AG04450 (cell line): ENCODE measurements at places on chromosomes 12 and 14.

DNA sequence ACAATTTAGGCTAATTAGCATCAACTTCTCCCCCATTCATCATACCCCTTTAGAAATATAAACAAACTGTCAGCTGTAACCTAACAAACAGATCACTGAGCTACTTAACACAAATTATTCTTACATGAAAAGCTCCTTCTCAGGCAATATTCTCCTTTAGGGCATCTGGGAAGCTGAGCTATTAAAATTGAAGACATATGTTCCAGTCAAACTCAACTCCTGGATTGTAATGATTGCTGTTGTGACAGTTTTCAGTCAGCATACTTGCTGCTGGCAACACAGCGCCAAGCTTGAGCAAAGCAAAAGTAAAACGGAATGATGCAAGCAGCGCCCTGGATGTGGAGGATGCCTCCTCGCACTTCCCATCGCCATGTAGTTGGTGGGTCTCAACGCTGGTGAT lies 82.4 kb downstream of the SLC25A21 start:
- no peak for DNase-seq

- no peak for DNase-seq
Measured at GRCh38 chr14:22887990-22888378, 5.0 kb downstream of the REM2 start.

- DNase-seq = no peak
Measured at GRCh38 chr12:26252946-26253345, 57.6 kb downstream of the SSPN start.

GRCh38 chr12:27762757-27763156 lies 17.3 kb upstream of the KLHL42 start:
- DNase-seq = no peak

DNA sequence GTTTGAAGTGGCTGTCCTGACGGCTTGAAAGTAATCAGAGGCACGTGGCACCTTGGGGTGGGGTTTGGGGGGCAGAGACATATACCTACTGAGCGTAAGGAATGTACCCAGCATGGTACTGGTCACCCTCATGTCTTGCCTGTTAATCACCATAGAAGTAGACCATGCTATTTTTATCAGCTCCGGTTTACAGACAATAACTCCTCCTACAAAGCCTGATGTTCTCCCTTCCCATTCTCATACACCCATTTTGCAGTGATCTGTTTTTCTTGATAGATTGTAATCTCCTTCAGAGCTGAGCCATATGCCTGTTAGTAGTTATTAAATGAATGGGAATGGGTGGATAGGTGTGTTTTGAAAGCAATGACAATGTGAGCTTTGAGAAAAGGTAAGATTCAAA lies 10.5 kb downstream of the EVL start:
- no peak for DNase-seq

GRCh38 chr12:5455045-5455444 lies 23.1 kb downstream of the NTF3 start:
- DNase-seq = no peak

DNA sequence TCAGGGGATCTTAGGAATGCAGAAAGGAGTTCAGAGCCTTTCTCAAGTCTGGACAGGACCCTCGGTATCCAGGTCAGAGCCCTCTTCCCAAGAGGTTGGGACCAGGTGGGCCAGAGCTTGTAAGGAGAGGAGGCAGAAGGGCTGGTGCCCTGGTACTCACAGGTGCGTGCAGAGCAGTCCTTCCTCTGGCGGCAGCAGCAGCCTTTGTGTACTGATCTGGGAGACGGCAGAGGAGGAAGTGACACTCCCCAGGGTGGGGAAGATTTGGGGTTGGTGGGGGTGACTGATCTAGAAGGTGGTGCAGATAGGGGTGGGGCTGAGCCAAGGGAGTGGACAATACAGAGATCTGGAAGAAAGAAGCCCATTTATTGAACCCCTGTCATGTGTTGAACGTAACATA lies at the start of gene ITGB7:
Gene ITGB7, minus strand, starts transcription at position 210 of the 400 bp plus-strand sequence. CDS start 6,808 bp downstream, outside the sequence.
- DNase-seq = no peak

GRCh38 chr12:48109424-48109823 lies 3.5 kb upstream of the SENP1 start:
- no peak for DNase-seq

DNA sequence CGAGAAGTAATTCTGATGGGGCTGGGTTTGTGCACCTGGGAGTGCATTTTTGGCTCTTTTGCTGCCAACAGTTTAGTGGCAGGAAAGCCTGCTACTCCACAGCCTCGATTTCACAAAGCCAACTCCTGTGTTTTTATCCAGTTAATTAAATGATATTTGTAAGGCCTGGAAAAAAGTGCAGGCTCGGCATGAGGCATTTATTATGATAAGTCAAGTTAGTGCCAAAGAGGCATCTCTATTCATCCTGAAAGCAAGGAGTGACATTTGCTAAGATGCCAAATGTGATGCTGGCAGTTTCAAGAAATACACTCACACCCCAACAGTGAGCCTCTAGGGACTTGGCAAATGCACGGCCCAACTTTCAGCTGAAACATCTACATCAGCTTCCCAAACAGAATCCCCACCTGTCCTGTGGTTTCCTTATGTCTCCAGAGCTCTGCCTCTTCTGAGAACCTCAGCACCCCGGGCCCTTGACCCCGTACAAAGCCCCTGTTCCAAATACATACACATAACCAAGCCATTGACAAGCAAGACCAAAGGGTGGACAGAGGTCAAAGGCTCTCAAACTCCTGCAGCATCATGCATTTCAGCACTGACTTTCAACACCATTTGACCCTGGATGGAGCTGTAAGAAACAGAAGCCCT lies 955.1 kb upstream of the TMEM132C start:
- no peak for DNase-seq

DNA sequence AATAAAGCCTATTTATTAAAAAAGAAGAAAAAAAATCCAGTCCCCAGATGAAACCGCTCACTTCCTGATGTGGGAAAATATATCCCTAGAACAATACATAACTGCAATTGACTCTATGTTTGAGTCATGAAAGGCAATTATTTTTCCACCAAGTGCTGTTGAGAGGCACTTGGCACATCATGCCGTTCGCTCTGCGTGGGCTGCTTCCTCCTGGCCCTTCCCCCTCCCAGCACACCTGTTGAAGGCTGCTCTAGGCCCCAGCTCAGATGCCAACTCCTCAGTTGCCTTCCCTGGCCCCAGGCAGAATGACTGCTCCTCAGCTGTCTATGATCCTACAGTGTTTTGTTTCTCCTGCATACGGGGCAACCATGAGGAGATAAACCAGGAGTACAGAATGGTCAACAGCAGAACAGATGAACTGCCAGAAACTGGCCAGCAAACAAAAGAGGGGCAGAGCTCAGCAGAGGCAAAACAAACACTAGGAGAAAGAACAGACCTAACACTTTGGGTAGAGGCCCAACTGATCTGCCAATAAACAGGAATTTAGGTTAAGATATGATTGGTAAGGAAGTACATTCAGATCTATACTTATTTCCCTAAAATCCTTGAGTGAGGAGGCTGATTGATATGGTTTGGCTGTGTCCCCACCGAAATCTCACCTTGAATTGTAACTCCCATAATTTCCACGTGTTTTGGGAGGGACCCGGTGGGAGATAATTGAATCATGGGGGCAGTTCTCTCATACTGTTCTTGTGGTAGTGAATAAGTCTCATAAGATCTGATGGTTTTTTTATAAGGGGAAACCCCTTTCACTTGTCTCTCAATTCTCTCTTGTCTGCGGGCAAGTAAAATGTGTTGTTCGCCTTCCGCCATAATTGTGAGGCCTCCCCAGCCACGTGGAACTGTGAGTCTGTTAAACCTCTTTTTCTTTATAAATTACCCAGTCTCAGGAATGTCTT lies 58.6 kb downstream of the SLC38A1 start:
- no peak for DNase-seq

DNA sequence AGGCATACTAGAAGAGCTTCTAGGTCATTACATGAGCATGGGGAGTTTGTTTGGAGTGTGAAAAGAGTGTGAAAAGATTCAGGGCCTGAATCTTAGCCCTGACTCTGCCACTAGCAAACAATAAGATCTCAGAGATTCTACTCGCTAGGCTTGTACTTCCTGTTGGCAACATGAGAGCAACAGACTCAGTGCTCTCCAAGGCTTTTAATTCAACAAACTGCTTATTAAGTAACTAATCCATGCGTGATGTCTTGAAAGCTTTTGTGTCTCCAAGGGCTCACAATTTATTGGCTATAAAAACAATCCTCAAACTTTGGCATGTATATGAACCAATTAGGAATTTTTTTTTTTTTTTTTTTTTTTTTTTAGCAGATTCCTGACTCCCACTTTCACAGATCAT lies 105.1 kb downstream of the STXBP6 start:
- no peak for DNase-seq

GRCh38 chr14:100295376-100296105 lies 10.7 kb downstream of the SLC25A29 start:
- DNase-seq = no peak

DNA sequence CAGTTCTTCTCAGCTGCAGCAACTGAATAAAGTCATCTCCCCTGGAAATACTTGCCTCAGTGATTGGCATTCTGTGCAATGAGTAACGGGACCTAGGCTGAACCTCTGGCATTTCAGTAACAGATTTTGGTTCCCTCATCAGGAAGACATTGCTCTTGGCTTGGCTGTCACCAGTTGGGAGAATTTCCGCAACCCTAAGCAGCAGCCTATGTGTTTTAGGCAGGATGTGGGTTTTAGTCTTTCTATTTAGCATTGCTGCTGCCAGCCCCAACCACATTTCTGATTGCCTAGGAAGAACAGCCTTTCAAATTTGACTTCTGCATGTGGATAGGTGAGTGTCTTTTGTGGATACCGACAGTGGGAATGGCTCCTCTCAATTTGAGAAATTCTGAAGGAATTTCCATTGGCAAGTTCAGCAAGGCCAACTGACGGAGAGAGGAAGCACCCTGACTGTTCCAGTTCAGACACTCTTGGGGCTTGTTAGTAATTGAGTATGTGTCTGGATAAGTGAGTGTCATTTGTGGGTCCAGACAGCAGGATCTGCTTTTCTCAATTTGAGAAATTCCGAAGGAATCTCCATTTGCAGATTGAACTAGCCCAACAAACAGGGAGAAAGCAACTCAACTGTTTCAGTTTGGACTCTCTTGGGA lies 19.0 kb upstream of the CLEC2A start:
- DNase-seq = no peak

DNA sequence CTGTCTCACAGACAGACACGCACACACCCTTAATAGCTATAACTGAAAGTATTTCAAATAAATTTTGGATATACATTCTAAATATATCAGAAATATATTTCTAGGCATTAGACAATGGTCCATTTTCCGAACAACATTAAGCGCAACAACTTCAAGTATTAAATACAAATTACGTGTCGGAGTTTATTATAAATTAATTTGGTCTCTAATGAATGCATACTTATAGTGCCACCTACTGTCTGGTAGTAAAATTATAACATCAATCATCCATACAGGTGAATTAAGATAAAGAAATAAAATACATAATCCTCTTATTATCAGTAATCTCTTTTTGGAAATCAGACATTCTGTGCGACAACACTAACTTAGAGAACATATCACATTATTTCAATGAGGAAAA lies 27.2 kb upstream of the CMAS start:
- DNase-seq = no peak

DNA sequence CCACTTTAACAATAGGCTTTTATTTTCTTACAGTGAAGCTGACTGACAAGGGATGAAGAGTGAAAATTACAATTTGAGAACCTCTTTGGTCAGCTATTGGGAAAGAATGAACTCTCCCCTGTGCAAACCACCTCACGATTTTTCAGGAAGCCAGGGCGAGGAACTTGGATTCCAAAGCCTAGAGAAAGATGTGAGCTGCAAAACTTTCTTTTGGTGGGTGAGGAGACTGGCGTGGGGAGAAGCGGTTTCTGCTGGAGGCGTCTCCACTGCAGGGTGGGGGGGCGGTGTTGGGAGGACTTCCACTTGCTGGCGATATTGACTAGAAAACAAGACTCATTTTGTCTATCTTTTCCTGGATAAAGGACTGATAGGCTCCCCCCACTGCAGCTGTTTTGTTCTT lies 59.3 kb upstream of the VRK1 start:
- DNase-seq = no peak

DNA sequence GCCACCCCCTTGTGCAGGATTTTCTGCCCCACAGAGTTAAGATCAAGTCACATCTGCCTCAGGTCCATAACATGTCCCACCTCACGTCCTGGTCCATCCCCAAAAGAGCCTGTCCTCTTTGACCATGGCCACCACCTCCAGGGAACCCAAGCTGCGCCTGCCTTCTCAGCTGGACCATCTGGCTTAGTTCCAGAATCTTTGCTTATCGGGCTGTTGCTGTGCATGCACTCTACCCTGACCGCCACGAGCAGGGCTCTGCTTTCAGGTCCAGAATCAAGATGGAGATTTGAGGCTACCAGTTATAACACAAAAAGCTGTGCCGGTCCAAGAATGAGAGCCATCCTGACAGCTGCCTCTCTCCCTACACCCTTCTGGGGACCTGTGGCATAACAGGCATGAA lies 326.7 kb downstream of the DPF3 start:
- no peak for DNase-seq

GRCh38 chr14:28831126-28831525 lies 64.5 kb downstream of the FOXG1 start:
- no peak for DNase-seq

GRCh38 chr12:53219956-53220693 lies 11.9 kb downstream of the RARG start:
- DNase-seq = no peak

- DNase-seq = no peak
Measured at GRCh38 chr12:47650469-47650868, 55.4 kb downstream of the RPAP3 start.

GRCh38 chr14:72061718-72062117 lies 129.5 kb downstream of the RGS6 start:
- no peak for DNase-seq

- DNase-seq = no peak
Measured at GRCh38 chr14:84807673-84808072, 722.3 kb upstream of the FLRT2 start.

DNA sequence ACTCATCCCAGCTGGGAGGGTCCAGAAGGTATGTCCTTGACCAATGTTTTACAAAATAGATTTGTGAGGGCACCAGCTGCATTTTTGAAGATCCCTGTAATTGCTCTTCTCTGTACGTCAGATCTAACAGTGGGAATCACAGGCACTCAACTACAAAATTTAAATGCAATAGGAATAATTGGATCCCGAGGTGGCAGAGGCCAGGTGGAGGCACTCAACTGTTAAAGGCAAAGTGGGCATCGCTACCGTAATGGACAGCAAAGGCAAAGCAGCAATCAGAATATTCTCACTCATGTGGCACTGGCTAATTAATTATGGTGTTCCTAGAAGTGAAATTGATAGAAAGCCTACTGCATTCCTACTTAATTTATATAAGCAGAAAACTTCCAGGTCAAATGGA lies 27.9 kb upstream of the PSMC1 start:
- DNase-seq = no peak

DNA sequence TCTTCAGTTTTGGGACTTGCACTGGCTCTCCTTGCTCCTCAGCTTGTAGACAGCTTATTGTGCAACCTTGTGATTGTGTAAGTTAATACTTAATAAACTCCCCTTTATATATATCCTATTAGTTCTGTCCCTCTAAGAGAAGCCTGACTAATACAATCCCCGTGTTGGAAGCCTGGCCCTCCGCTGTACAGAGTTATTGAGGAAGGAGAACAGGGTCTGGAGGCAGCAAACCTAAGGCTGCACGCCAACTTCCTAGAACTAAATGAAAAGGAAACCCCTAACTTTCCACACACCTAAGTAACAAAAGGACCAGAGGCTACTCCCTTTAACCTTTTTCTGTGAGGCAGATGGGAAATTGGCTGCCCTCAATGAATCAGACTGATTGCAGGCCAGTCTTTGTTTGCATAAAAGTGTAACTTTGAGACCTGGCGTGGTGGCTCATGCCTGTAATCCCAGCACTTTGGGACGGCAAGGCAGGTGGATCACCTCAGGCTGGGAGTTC lies 42.6 kb upstream of the LIMA1 start:
- no peak for DNase-seq

GRCh38 chr14:72333357-72333756 lies 401.1 kb downstream of the RGS6 start:
- DNase-seq = no peak
